NCI-H2081 treated with DMSO at 0.1 percent for 48 hours (cell line): ENCODE measurements at places on chromosomes 6 and 20.

- no peak for DNase-seq
Observed at GRCh38 chr6:139841794-139842215, 467.4 kb upstream of the CITED2 start.

DNA sequence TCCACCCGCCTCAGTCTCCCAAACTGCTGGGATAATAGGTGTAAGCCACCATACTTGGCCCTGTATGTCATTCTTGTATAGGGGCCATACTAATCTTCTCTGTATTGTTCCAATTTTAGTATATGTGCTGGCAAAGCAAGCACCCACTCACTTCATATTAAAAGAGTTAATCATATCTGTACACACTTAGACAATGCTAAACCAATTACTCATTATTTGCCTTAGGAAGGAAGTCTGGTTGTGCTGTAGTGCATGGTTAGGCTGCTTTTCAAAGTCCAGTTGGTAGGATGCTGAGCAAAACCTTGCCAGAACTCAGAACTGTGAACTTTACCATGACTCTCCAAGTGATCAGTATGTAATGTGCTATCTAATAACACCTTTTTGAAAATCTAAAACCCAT, 88.6 kb downstream of the LIN28B start:
- DNase-seq, result no peak

DNA sequence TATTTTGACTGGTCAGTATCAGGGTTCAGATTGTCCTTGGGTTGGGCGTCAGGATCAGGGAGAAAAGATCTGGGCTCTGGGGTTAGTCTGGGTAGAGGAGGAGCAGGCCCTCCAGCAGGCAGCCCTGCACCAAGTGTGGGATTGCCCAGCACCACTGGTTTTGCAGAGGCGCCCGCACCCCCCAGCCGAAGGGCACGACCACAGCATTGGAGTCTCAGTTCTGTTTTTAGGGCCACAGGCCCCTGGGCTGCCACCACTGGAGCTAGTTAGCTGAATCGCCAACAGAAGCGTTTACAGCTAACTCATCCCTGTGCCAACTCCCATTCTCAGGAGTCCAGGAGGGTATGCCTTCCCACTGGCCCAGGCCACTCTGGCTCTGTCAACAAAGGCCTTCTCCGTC, 84.2 kb downstream of the TCP11 start:
- no peak for DNase-seq

- DNase-seq, result no peak
Observed at GRCh38 chr6:25389471-25389870, 110.3 kb downstream of the CARMIL1 start.

GRCh38 chr20:15603506-15603905, 969.7 kb downstream of the KIF16B start:
- DNase-seq, result no peak

- no peak for DNase-seq
Observed at GRCh38 chr6:37221585-37222124, 35.9 kb upstream of the TBC1D22B start.

DNA sequence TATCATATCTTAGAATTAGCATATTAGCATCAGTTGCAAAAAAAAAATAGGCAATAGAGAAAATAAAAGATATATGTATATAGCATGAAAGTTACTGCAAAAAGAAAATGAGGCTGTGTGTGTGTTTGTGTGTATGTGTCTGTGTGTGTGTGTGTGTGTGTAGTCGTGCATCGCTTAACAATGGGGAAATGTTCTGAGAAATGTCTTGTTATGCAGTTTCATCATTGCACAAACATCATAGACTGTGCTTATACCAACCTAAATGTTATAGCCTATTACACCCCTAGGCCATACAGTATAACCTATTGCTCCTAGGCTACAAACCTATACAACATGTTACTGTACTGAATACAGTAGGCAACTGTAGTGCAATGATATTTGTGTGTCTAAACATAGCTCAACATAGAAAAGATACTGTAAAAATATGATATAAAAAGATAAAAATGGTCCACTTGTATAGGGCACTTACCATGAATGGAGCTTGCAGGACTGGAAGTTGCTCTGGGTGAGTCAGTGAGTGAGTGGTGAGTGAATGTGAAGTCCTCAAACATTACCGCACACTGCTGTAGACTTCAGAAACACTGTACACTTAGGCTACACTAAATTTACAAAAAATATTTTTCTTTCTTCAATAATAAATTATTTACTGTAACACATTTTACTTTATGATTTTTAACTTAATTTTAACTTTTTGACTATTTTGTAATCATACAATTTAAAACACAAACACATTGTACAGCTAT, 805.1 kb downstream of the KIF16B start:
- DNase-seq, result no peak

GRCh38 chr6:14622085-14622484, 504.5 kb downstream of the CD83 start:
- no peak for DNase-seq

DNA sequence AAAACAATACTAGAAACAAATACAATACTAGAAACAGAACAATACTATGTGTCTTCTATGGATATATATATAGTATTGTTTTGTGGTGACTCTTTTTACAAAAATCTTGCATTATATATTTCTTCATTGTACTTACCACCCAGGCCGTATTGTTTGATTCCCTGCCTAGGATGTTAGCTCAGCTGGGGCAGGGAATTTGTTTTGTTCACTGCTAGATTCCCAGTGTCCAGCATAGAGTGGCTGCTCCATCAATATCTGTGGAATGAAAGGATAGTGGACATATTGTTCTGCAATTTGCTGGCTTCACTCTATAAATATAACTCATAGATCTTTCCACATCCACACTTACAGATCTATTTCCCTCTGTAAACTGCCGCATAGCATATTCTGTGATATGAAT, 21.5 kb upstream of the PREX1 start:
- no peak for DNase-seq

- DNase-seq, result peak; percentile 9
Observed at GRCh38 chr6:138692058-138692977, 81.3 kb upstream of the CCDC28A start.

GRCh38 chr6:115819506-115819905, 241.2 kb downstream of the FRK start:
- no peak for DNase-seq

DNA sequence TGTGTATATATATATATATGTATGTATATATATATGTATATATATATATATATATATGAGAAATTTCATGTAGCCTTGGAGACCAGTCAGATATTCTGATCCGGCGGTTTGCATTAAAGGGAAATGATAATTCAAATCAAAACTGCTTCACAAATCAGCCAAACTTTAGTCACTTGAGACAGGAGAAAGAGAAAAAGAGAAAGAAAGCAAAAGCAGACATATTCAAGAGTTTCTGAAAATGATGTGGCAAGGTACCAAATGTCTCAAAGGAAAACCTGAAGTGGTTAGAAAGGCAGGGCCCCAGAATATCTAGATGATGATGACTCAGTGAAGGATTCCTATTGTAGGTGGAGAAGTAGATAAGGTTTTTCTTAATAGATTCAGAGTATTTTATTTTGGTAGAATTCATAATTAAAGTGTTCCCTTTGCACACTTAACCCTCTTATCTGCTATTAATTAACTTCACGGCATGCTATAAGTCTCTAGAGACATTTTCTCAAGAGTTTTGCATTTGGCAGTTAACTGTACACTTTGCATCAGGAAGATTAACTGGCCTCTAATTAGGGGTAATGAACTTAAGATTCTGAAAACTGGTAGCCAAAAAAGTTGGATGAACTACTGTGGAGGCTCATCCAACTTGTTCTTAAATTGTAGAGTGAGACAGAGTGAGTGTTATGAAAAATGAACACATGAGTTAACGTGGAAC, 50.1 kb upstream of the ASF1A start:
- no peak for DNase-seq

DNA sequence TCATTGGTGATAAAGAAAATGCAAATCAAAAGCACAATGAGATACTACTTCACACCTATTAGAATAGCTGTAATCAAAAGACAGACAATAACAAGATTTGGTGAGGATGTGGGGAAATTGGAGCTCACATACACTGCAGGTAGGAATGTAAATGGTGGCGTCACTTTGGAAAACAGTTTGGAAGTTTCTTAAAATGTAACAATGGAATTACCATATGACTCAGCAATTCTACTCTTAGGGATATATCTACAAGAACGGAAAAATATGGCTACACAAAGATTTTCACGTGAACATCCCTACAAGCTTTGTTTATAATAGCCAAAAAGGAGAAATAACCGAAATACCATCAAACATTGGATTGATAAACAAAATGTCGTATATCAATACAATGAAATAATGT, 270.4 kb downstream of the DOK5 start:
- DNase-seq, result no peak

DNA sequence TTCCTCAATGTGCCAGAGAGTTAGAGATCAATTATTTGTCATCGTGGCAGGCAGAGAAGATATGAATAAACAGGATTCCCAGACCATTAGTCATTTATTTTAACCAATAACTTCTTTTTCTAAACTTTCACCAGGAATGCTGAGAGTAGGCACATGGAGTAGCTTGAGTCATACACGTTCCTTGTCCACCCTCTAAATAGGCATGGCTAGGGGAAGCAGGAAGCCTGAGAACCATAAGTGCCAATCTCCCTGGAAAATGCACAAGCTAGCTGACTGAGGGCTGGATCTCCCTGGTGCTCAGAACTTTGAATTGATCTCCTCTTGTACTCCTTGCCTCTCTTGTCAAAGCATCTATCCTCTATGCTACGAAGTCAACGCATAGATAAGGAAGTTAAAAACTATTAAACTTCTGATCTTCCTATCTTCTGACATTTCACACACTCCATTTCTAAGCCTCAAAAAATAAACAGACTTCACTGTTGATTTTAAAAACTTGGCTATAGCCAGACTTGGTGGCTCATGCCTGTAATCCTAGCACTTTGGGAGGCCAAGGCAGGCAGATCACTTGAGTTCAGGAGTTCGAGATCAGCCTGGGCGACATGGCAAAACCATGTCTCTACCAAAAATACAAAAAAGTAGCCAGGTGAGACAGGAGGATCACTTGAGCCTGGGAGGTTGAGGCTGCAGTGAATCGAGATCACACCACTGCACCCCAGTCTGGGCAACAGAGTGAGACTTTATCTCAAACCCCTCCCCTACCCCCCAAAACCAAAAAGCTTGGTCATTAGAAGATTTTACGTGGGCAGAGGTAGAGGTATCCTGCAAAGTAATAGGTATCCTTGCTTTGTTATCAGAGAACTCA, 11.8 kb downstream of the ADTRP start:
- no peak for DNase-seq
